ENCODE measurements at places on chromosomes 1 and 21.

- H3K4me3 ChIP-seq: no peak overlapping the region
- H3K36me3 ChIP-seq: peaks cover 13% of the 10 kb centered on the region
- DNase-seq: no peak
- no peaks in the 10 kb centered on the region for H3K27me3 ChIP-seq
- H3K27ac ChIP-seq: no peak overlapping the region
These were observed 40.5 kb downstream of the STPG1 start for GRCh38 chr1:24373044-24373443.

- no peak overlapping the region for H3K4me3 ChIP-seq
- peaks cover 9% of the 10 kb centered on the region for H3K36me3 ChIP-seq
- H3K27ac ChIP-seq: no peak overlapping the region
- no peaks in the 10 kb centered on the region for H3K27me3 ChIP-seq
- no peak for DNase-seq
- H3K4me1 ChIP-seq: no peaks in the 10 kb centered on the region
These were observed 7.2 kb downstream of the RGL1 start for GRCh38 chr1:183812128-183812527.

GRCh38 chr1:43531107-43531905, 623 bp downstream of the PTPRF start:
- H3K4me1 ChIP-seq: no peaks in the 10 kb centered on the region
- no peaks in the 10 kb centered on the region for H3K27me3 ChIP-seq
- DNase-seq: peak; percentile 61
- peak overlapping the region; percentile 80 for H3K4me3 ChIP-seq
- peak overlapping the region; percentile 90 for H3K27ac ChIP-seq
- H3K36me3 ChIP-seq: no peaks in the 10 kb centered on the region

DNA sequence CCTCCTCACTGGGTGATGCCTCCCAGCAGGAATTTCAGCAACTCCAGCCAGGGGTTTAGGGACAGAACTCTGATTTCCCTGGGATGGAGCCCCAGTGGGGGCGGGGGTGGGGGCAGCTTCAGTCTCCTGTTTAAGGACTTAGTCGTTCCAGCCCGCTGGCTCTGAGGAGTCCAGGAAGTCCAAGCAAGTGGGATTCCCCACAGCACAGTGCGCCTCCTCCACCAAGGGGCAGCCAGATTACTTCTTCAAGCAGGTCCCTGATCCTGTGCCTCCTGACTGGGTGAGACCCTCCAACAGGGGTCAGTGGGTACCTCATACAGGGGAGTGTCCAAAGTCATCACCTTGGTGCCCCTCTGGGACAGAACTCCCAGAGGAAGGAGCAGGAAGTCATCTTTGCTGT, 1438.4 kb upstream of the B3GALT2 start:
- no peak overlapping the region for H3K27ac ChIP-seq
- DNase-seq: no peak
- H3K4me1 ChIP-seq: no peaks in the 10 kb centered on the region
- no peak overlapping the region for H3K4me3 ChIP-seq
- no peaks in the 10 kb centered on the region for H3K36me3 ChIP-seq

DNA sequence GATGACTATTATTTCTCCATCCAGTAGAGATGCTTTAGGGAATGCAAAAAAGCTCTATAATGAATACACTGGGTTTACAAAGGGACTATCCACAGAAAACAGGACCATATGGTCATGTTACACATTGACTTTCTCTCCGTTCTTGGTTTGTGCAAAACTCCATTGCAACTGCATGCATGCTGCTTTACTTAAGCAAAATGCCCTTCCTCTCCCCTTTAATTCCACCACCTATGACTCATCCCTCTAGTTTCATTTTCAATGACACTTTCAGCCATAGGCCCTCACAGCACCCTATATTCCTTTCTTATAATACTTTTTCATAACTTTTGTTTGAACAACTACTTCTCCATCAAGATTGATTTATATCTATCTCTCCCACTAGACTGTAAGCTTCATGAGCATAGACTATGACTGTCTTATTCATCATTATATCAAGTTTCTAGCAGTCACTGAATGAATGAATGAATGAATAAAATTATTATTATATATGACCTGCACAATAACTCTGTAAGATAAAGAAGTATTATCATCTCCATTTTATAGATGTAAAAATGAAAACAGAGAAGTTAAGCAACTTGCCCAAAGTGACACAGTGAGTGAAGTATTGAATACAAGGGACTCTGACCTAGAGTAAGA, 248.9 kb downstream of the PLPP3 start:
- no peak overlapping the region for H3K4me3 ChIP-seq
- peak overlapping the region; percentile 54 for H3K27ac ChIP-seq
- H3K4me1 ChIP-seq: no peaks in the 10 kb centered on the region

DNA sequence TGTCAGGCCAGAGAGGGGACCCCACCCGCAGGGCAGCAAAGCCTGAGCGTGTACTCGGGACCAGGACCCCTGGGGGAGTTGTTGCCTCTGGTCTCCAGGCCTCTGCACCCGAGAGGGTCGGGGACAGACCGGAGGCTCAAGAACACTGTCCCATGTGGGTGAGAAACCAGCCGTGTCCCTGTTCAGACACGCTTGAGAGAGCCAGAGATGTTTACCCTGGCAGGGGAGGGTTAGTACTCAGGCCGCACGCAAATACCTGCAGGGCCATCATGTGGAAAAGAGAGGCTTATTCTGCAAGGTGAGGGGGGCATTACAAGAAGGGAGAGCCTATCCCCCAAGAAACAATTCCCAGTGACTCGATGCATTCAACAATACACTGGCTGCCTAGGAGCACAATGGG, 74.0 kb upstream of the ARHGEF16 start:
- H3K36me3 ChIP-seq: peaks cover under 1% of the 10 kb centered on the region
- H3K27me3 ChIP-seq: no peaks in the 10 kb centered on the region
- H3K27ac ChIP-seq: no peak overlapping the region
- no peaks in the 10 kb centered on the region for H3K4me1 ChIP-seq

DNA sequence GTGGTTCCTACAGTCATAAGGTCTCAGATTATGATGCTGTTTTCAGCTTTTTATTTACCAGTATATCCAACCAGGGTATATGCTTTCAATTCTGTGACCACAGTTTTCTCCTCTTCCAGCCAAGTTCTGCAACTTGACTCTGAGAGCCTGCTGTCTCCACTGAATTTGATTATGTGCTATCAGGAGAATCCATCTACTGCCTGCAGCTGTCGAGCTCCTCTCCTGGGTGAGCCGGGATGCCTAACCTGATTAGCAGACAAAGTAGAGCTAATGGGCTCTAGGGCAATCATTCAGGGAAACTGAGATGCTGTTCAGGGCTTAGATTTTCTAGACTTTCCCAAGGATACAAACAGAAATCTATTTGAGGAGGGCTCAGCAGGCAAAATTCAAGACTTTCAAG, 271.5 kb upstream of the BEND5 start:
- no peak overlapping the region for H3K27ac ChIP-seq
- H3K4me3 ChIP-seq: no peak overlapping the region
- no peaks in the 10 kb centered on the region for H3K27me3 ChIP-seq
- DNase-seq: no peak
- H3K36me3 ChIP-seq: no peaks in the 10 kb centered on the region

- DNase-seq: no peak
- no peaks in the 10 kb centered on the region for H3K36me3 ChIP-seq
- H3K27ac ChIP-seq: no peak overlapping the region
- no peak overlapping the region for H3K4me3 ChIP-seq
These were observed 44.7 kb upstream of the MTF2 start for GRCh38 chr1:93034397-93034796.

GRCh38 chr1:222909586-222909985, 94.7 kb downstream of the DISP1 start:
- H3K36me3 ChIP-seq: no peaks in the 10 kb centered on the region
- H3K4me3 ChIP-seq: no peak overlapping the region
- H3K27me3 ChIP-seq: no peaks in the 10 kb centered on the region
- H3K27ac ChIP-seq: no peak overlapping the region

GRCh38 chr21:33840771-33841170, 74.8 kb downstream of the ATP5PO start:
- H3K36me3 ChIP-seq: peaks cover 22% of the 10 kb centered on the region
- no peaks in the 10 kb centered on the region for H3K27me3 ChIP-seq
- no peaks in the 10 kb centered on the region for H3K4me1 ChIP-seq
- H3K4me3 ChIP-seq: no peak overlapping the region
- DNase-seq: no peak
- H3K27ac ChIP-seq: no peak overlapping the region

DNA sequence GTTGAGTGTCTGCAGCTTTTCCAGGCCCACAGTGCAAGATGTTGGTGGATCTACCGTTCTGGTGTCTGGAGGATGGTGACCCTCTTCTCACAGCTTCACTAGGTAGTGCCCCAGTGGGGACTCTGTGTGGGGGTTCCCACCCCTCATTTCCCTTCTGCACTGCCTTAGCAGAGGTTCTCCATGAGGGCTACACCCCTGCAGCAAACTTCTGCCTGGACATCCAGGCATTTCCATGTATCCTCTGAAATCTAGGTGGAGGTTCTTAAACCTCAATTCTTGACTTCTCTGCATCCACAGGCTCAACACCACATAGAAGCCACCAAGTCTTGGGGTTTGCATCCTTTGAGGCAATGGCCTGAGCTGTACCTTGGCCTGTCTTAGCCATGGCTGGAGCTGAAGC, 14.3 kb upstream of the DNM3 start:
- no peaks in the 10 kb centered on the region for H3K4me1 ChIP-seq
- no peak overlapping the region for H3K27ac ChIP-seq
- no peaks in the 10 kb centered on the region for H3K27me3 ChIP-seq
- H3K4me3 ChIP-seq: no peak overlapping the region
- no peak for DNase-seq

GRCh38 chr21:36209626-36210171, 53.1 kb downstream of the DOP1B start:
- H3K27ac ChIP-seq: no peak overlapping the region
- peaks cover 10% of the 10 kb centered on the region for H3K36me3 ChIP-seq
- H3K4me3 ChIP-seq: no peak overlapping the region
- no peaks in the 10 kb centered on the region for H3K4me1 ChIP-seq

- no peaks in the 10 kb centered on the region for H3K4me1 ChIP-seq
- no peak overlapping the region for H3K4me3 ChIP-seq
- H3K27ac ChIP-seq: no peak overlapping the region
- no peaks in the 10 kb centered on the region for H3K27me3 ChIP-seq
- no peaks in the 10 kb centered on the region for H3K36me3 ChIP-seq
- peak; percentile 80 for DNase-seq
These were observed 14.1 kb downstream of the AZIN2 start for GRCh38 chr1:33094971-33095604.

- DNase-seq: no peak
- H3K27ac ChIP-seq: no peak overlapping the region
- no peaks in the 10 kb centered on the region for H3K36me3 ChIP-seq
- H3K4me3 ChIP-seq: no peak overlapping the region
- no peaks in the 10 kb centered on the region for H3K4me1 ChIP-seq
These were observed 68.9 kb downstream of the CCDC185 start for GRCh38 chr1:223462047-223462630.

- H3K4me1 ChIP-seq: peaks cover 4% of the 10 kb centered on the region
- H3K27me3 ChIP-seq: no peaks in the 10 kb centered on the region
- H3K36me3 ChIP-seq: no peaks in the 10 kb centered on the region
- no peak overlapping the region for H3K4me3 ChIP-seq
These were observed 3.4 kb upstream of the NVL start for GRCh38 chr1:224333309-224333926.

GRCh38 chr1:59163268-59164092, 133.4 kb upstream of the FGGY start:
- DNase-seq: no peak
- H3K4me1 ChIP-seq: no peaks in the 10 kb centered on the region
- no peak overlapping the region for H3K27ac ChIP-seq
- no peaks in the 10 kb centered on the region for H3K36me3 ChIP-seq
- no peaks in the 10 kb centered on the region for H3K27me3 ChIP-seq

- no peak overlapping the region for H3K4me3 ChIP-seq
- no peak for DNase-seq
- H3K27ac ChIP-seq: no peak overlapping the region
- H3K36me3 ChIP-seq: no peaks in the 10 kb centered on the region
- H3K4me1 ChIP-seq: no peaks in the 10 kb centered on the region
These were observed 330.1 kb upstream of the PBX1 start for GRCh38 chr1:164228928-164229327.

GRCh38 chr21:38664841-38665240, 140.9 kb upstream of the ETS2 start:
- peaks cover 3% of the 10 kb centered on the region for H3K4me1 ChIP-seq
- H3K36me3 ChIP-seq: no peaks in the 10 kb centered on the region
- no peak overlapping the region for H3K27ac ChIP-seq
- peaks cover 7% of the 10 kb centered on the region for H3K27me3 ChIP-seq
- no peak for DNase-seq

DNA sequence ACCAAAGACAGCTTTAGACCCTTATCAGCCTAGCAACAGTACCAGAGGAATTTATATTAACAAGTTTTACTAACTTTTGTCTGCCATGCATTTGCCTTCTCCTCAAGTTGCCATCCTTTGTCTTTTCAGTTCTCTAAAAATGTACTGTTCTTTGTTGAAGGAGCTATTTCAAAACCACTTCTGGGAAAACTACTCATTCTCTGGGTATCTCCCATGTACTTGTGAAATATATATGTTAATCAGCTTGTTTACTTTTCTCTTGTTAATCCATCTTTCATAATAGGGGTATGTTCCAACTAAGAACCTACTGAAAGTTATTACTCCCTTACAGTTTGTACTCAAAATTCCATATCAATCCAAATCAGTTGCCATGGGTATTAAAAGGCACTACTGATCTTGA, 16.3 kb downstream of the DPYD start:
- no peaks in the 10 kb centered on the region for H3K36me3 ChIP-seq
- no peaks in the 10 kb centered on the region for H3K4me1 ChIP-seq
- DNase-seq: no peak

DNA sequence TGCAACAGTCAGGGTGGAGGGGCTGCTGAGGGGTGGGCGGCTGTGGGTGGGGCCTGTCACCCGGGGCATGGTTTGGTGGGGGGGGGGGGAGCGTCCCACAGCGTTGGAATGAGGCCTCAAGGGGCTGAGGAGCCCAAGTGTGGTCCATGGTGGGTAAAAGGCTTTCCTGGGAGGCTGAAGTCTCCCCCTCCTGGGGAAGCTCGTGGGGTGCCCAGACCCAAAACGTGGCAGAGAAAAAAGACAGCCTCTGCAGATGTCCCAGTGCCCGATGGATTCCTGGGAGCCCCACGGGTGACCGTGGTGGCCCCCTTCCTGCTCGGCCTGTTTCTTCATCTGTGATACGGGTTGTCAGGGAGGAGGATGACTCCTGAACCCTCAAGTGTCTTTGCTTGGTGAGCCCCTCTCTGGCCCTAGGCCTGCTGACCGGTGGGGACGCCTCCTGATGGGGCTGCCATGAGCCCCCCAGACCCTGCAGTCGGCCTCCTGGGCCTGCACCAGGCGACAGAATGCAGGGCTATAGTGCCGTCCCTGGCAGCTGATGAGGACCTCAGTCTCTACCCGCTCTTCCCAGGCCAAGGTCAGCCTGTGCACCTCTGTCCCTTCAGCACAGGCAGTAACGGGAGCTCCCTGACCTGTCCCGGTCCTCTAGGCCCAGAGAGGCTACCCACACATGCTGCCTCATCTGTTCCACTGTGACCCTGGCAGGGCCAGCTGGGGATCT, 1.1 kb downstream of the OBSCN start:
- H3K27ac ChIP-seq: no peak overlapping the region
- peaks cover 22% of the 10 kb centered on the region for H3K27me3 ChIP-seq
- no peak overlapping the region for H3K4me3 ChIP-seq
- DNase-seq: no peak
- H3K4me1 ChIP-seq: peaks cover 11% of the 10 kb centered on the region
- H3K36me3 ChIP-seq: peaks cover 4% of the 10 kb centered on the region
